T-helper 2 cell (primary cell): ENCODE measurements at places on chromosomes 5 and 9.

DNA sequence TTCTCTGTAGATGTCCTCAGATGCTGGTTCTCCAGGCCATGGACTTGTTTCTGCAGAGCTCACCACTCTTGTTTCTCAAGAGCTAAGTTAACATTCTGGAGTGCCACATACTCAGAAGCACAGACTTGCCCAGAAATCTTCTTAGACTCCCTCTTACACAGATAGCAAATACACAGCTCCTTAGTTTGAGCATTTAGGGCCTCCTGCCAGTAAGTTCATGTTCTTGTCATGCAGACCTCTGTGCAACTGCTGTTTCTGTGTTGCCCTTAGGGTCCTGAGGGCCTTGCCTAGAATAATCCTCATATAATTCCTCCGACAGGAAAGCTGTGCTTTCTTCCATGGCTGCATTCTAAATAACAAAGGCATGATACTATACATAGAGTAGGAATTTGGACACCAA, 1.3 kb upstream of the PTPDC1 start:
- no peak for DNase-seq

DNA sequence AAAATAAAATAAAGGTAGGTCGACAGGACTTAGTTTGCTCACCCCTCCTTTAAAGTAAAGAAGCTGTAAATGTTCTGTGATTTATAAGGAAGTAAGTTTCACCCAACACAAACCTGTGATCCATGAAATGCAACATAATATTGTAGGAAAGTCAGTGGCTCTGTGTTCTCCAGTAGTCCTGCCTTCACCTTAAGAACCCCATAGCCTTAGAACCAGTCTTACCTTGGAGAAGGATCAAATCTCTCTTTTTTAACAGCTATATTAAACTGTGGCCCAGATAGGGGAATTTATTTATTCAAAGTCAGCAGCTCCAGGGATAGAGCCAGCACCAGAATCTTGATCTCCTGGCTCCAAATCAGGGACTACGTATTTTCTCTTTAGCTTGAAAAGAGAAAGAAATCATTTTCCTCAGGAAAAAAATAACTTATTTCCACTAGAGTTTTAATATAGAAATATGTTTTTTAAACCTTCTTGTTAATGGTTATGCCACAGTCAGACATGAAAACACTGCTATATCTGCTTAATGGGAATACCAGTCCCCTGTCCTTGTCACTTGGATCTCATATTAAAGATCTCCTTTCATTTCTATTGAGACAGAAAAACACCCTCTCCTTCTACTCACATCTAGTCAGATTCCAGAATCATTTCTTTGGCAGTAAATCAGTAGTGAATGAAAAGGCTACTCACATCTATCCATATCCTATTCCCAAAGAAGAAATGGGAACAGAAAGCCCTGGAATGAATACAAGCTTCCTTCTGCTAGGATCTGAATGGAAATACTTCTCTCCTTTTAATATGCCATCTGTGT, 269.2 kb upstream of the TNC start:
- no peak for DNase-seq

- no peak for DNase-seq
These were observed 203.9 kb downstream of the FBXL7 start for GRCh38 chr5:15703901-15704300.

DNA sequence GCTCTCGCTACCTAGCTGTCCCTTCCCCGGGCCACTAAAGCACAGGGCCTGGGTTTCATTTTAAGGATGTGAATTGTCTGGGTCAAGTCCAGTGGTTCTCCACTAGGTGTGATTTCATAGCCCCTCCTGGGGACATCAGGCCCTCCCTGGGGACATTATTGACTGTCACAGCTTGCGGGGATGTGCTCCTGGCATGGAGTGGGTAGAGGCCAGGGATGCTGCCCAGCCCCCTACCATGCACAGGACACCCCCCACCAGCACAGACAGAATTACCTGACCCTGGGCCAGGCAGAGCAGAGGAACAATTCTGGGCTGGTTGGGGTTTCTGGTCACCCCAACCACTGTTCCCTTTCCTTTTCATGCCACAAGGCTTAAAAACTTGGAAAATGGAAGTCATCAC, 4.1 kb downstream of the FAM78A start:
- DNase-seq, result no peak
